ENCODE measurements at places on chromosomes 3 and 15. TPM values are rescaled to one million over a fixed set of nuclear protein-coding genes. Genes with fewer than 3 reads are reported as not detected.

ZNF501 gene
- total RNA-seq, result 5.4 TPM

STX19 gene
- not detected for total RNA-seq

PAQR5 gene
- 1.1 TPM for total RNA-seq

CLDN1 gene
- 0.46 TPM for total RNA-seq

RTP4 gene
- total RNA-seq, result 1.2 TPM

QARS1 gene
- 207 TPM for total RNA-seq

TFRC gene
- 91.8 TPM for total RNA-seq

ROPN1 gene
- total RNA-seq, result not detected

RAB5A gene
- total RNA-seq, result 48.2 TPM

IGSF11 gene
- total RNA-seq, result 3.1 TPM

TNNC1 gene
- 9,051 TPM for total RNA-seq

FAH gene
- total RNA-seq, result 25.5 TPM

XXYLT1 gene
- total RNA-seq, result 2.7 TPM

TMEM207 gene
- total RNA-seq, result not detected

LRRC34 gene
- 1.6 TPM for total RNA-seq

Data from Right ventricle myocardium inferior (tissue), 1 donor.